ENCODE measurements at places on chromosomes 16 and 17. TPM values are rescaled to one million over a fixed set of nuclear protein-coding genes. Genes with fewer than 3 reads are reported as not detected.

BAIAP3 gene
- total RNA-seq = 0.88 TPM

DNA sequence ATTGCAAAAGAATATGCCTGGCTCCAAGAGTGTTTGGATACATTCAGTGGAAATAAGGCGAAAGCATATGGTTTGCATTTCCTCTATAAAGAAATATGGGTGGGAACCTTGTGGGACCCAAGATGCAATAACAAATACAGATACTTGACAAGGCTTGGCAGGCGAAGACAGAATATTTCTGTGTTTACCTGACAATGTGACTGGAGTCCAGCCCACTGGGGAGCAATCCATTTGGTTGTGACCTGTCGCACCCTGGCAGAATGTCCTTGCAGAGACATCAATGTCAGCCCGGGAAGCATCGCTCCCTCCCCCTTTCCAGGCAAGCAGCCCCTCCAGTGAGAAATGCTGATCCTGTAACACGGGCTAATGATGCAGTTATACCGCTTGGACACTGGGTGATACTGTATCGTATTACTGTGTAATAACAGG is 296.6 kb downstream of the MAF start:
- DNase-seq = no peak

GRCh38 chr16:79509211-79509631 is 91.3 kb downstream of the MAF start:
- DNase-seq = no peak

TRPV3 gene
- not detected for total RNA-seq

All from endothelial cell of umbilical vein (primary cell).